A172 (cell line): ENCODE measurements at places on chromosomes 3 and 15. TPM values are rescaled to one million over a fixed set of nuclear protein-coding genes. Genes with fewer than 3 reads are reported as not detected.

Gene LRRC31
- total RNA-seq: not detected in 2 replicates

DNA sequence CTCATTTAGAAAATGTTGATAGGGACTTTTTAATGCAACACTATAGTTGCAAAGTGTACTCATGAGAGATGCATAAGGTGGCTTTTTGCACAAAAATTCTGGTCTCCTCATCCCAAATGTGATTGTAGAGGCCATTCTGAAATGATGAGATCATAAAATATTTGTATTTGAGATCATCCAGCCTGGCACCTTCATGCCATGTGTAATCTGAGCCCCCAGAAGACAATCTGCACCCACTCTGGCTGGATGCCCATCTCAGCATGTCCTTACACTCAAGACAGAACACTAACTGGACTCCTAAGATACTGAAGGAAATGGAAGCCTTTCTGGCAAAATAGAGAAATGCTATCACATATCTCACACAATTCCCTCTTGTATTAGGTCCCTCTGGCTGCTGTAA is 49.2 kb downstream of the SLC7A14 start:
- DNase-seq: no peak

DNA sequence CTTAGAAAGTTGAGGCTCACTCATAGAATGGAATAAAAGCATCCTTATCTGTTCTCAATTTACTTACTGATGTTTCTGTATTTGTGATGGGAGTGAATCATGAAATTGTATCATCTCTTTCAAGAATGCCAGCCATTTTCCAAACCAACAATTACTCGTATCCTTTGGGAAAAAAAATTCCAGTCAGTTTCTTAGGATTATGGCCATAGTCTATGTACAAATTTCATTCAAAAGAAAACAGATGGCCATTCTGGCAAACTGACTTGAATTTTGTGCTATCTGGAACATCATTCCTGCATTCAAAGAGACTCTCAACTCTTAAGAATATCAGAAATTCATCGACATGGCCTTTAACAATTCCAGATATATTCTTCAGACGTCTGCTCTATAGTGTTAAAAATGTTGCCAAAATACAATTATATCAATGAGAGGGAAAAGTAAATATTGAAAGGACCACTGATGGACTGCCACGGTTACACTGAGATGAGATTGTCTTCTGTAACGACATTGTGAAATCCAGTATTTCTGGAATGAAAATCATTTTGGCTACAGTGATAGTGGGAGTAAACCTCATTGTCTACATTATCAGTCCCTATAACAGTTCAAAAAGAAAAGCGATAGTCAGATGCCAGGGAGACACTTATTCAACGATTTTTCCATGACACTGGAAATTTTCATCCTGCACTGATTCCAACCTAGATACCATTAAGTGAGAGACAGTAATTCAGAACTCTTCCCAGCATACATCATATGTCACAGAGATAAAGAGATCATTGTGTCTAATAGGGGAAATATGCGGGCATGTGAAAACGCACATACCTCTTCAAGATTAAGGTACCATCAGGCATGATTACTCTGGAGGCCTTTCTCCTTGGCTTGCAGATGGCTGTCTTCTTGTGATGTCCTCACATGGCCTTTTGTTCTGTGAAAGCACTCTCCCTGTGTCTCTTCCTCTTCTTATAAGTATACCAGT is 953.8 kb upstream of the ALCAM start:
- DNase-seq: no peak

DNA sequence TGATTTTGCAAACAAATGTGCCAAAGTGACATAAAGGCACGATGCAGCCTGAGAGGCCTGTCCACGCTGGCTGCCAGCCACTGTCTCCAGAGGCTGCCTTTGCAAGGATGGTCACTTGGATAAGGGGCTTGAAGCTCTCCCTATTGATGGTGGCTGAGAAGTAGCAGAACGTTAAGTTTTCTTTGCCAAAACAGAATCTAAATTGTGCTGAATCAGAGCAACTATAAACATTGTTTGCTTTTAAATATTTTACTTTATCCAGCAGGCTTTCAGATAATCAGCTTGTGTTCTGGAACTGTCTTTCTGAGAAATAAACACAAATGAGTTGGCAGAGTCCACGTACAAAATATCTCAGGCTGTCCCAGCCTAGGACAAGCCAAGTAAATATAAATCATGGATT is 23.8 kb upstream of the CNBP start:
- no peak for DNase-seq

Gene CMTM8
- 3.4 and 3.5 TPM in 2 replicates for total RNA-seq

GRCh38 chr15:71455107-71455506 is 339.8 kb downstream of the THSD4 start:
- DNase-seq: no peak

GRCh38 chr15:41939986-41940385 is 32.4 kb downstream of the EHD4 start:
- no peak for DNase-seq

Gene GATA2
- total RNA-seq: 5.5 and 8.4 TPM in 2 replicates

DNA sequence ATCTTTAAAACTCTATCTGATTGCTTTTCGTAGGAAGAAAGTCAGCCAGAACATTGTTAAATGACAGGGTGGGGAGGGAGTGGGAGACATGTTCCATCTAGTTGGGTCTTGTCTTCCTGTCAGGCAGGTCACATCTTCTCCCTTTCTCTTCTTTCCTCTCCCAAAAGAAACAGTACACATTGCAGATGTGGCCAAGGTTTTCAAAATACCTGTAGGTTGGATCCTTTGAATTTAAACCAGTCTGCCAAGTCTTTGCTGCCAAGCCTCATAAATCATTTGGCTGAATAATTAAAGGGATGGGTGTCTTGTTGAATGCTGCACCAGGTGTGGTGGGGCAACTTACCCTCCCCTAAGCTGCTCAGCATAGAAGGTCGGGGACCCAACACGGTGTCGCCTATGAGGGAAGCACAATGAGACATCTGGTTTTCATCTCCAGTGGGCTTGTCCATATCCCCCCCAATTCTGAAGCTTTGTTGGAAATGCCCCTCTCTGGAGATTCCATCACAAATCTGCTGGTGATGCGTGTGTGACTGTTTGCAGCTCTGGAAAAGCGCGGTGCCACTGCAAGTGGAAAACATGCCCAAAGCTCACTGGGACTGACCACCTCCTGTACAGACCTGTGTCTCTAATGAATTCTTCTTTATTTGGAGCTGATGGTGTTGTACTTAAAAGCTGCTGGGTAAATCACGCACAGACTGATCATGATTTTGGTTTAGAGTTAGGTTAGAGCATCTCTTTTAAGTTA is 112.6 kb downstream of the FILIP1L start:
- no peak for DNase-seq

DNA sequence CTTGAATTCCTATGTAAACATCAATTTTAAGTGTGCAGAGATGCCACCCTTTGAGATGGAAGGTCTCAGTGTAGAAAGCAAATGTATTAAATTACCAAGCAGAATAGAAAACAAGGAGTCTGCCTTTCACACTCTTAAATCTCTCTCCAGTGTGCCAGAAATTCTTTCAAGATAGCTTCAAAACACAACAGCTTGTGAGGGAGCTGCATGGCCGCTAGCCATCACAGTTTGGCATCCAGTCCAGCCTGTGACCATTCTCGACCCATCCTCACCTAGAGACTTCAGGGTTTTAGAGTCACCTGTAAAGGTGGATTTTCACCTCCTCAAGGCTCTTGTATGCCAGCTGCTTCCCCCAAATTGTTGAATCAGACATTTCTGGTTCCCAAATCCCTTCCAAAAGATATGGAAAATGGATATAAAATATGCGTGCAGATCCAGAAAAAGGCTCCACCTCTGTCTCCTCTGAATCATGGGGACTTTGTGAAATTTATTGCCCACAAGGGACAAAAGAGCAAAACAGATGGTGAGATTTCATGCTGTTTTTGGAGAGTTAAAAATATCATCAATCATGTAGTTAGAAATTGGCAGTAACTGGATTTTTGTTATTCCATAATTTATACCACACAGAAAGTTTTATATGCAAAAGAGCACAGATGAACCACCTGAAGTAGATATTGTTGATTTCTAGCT is 114.2 kb upstream of the THRB start:
- DNase-seq: no peak

GRCh38 chr3:1766384-1766783 is 332.3 kb upstream of the CNTN4 start:
- DNase-seq: no peak

DNA sequence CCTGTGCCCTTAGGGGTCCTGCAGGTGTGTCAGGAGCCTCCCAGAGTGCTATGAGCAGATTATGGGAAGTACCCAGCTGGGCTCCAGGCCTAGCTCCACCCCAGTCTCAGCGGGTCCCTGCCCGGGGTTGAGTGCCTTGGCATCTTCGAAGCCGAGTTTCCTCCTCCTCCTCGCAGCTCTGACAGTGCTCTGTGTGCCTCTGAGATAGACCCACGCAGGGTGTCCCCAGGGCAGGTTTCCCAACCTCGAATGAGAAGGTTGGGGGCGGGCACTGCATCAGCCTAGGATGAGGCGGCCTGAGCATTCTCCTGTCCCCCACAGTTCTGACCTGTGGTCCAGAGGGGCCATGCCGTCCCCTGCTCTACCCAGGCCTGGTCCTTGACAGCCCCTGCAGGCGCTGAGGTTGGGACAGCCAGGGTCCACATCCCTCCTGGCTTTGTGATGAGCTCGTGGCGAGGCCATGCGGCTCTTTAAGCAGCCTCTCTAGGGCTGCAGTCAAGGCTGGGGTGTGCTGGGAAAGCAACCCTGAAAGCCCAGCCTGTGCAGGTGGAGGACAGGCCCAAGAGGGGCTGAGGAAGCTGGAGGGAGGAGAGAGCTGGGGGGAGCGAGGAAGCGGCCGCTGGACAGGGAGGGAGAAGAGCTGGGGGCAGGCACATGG is 20.2 kb upstream of the SKOR1 start:
- DNase-seq: no peak

GRCh38 chr3:137294839-137295238 is 337.1 kb downstream of the IL20RB start:
- DNase-seq: no peak

DNA sequence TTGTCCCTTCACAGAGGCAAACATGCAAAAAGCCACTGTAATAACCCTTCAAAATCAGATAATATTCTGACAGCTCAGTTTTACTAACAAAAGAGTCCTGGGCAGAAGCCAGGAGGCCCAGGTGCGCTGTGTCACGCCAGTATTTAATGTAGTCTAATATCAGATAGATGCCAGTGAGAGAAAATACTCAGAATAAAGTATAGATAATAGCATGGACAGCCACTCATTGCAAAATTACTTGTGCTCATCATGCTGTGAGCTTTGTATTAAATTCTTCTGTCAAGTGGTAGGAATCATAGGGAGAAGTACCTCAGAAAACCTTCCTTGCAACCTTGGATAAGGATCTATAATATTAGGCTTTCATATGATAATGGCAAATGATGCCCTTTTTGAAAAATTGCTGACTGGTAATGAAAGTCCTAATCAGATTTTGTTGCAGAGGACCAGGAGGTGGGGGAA is 1154.3 kb downstream of the ROBO1 start:
- no peak for DNase-seq

DNA sequence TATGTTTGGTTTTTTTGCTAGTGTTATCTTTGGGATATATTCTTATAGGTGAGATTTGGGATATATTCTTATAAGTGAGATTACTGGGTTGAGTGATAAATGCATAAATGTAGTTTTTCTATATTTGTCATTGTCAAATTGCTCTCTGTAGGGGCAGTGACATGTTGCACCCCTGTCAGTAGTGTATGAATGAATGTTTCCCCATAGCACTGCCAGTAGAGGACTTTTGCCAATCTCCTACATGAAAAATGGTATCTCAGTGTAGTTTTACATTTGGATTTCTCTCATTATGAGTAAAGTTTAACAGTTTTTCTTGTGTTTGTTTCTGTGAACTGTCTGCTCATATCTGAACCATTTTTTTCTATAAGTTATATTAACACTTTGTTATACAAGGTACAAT is 13.6 kb downstream of the U2SURP start:
- no peak for DNase-seq

DNA sequence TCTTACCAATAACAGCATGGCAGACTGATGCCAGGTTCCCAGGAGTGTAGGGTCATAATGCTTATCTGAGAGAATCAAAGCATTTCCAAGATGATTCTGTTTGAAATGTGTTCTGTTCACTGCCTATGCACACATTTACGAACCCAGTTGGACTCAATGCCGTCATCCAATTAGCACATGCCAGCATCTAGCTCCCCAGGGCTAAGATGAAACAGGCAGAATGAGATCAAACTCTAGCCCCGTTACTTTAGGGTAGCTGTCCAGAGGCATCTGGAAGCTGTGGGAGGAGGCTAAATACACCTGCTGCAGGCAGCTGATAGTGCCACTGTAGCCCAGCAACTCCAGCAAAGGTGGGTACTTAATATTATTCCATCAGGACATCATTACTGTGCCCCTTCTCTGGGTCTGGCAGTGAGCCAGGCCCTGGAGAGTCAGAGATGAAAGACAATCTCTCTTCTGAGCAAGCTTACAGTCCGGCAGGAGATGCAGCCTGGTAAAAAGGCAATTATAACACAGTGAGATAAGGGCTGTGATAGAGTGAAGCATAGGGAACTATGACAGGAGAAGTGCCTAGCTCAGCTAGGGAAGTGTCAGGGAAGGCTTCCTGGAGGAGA is 156.4 kb upstream of the PPP2R3A start:
- DNase-seq: no peak

Gene GPR149
- total RNA-seq: not detected in 2 replicates

Gene TMC3
- not detected in 2 replicates for total RNA-seq

GRCh38 chr3:43071313-43071893 is 34.5 kb downstream of the POMGNT2 start:
- no peak for DNase-seq

Gene CCDC14
- 53.4 and 53.8 TPM in 2 replicates for total RNA-seq

Gene SPESP1
- total RNA-seq: not detected in 2 replicates

DNA sequence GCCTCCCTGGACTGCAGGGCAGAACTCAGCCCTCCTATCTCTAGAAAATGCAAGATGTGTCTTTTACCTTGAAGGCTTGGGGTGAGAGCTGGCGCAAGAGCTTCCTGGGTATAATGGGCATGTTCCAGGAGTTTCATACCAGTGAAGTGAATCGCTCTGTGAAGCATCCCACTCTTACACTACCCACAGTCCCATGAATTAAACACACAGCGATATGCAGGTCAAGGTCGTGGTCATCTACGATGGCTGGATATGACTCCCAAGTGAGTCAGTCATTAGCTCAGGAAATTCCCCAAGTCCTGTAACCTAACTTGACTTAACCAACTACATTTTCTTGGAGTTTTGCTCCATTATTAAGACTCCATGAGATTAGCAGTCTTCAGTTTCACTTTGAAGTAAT is 439.7 kb downstream of the NTRK3 start:
- peak; percentile 97 for DNase-seq

Gene PP2D1
- total RNA-seq: not detected in 2 replicates

DNA sequence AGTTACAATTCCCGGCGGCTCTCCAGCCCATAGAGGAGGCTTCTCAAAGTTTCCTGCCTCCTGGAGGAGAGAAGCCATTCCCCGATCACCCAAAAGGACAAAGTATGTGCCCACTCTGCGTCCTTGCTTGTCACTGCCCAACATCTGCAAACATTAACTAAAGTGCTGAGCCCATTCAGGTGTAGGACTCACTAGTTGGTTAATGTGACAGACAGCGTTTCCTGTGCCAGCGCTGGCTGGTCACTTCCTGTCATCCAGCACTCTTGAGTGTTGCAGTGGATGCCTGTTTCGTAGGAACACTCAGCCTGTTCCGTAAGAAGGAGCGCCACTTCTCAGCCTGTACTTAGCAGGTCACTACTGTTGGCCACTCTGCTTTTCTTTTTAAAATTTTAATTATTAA is 100.3 kb downstream of the APBA2 start:
- DNase-seq: no peak
